ENCODE measurements at places on chromosomes 11 and 22. TPM values are rescaled to one million over a fixed set of nuclear protein-coding genes. Genes with fewer than 3 reads are reported as not detected.

- DNase-seq = no peak
Observed at GRCh38 chr22:36900880-36901279, 12.5 kb upstream of the CSF2RB start.

DNA sequence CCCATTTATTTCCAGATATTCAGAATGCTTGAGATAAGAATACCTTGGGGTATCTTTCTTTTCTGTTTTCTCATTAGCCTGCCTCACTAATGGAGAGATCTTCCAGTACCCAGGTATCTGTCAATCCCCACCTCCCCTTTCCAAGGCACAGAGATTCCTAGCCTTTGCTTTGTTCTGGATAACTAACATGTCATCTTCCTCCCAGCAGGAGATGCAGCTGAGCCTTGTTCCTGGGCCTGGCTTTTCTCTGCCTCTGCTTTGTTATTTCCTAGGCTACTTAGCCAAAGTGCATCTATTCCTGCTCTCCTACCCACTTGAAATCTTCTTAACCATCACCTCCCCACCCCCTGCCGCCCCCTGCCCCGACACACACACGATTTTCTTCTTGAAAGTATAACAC is 297.1 kb downstream of the NELL1 start:
- no peak for DNase-seq

GRCh38 chr11:61026121-61027031 is 54.9 kb downstream of the CD6 start:
- DNase-seq = no peak

- DNase-seq = peak; percentile 60
Observed at GRCh38 chr11:57476757-57477506, 16.6 kb downstream of the RTN4RL2 start.

- DNase-seq = no peak
Observed at GRCh38 chr11:20031155-20032001, 128.9 kb downstream of the DBX1 start.

DNA sequence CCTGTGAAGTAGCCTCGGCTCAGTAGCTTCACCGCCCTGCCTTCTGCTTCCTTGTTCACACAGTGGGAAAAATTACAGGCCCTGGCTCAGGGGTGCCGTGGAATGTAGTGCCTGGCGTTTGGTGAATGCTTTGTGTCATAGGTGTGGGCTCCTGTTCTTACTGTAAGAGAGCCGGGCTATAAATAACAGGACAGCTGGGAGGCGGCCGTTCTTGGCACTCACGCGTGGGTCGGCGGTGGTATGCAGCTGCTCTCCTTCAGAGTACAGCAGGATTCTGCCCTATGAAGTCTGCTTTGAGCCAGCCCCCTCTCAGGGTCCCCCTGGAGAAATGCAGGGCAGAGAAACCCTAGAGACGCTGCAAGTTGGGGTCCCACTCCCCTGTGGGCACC is 84.2 kb downstream of the CTTN start:
- no peak for DNase-seq

GRCh38 chr11:76524919-76525318 is 80.1 kb downstream of the EMSY start:
- no peak for DNase-seq

DNA sequence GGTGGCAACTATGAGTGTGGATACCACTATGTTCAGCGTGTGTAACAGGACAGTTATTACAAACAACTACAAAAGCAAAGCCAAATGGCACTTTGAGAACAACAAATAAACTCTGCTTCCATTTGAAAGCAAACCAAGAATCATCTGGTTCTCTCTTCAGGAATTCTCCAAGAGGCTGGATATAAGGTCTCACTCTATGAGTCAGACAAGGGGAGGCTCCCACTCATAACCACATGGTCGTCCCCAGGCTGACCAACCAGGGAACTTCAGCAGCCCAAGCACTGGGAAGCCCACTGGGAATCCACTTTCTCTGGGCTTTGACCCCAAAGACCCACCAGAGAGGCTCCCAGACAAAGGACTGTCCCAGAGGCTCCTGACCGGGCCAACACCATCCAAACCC is 35.3 kb downstream of the DGCR2 start:
- peak; percentile 11 for DNase-seq

- no peak for DNase-seq
Observed at GRCh38 chr11:38900211-38900610, 2302.2 kb upstream of the RAG2 start.

GRCh38 chr11:57484141-57484710 is 23.9 kb downstream of the RTN4RL2 start:
- DNase-seq = peak; percentile 50

GRCh38 chr11:65113839-65114238 is 2.2 kb downstream of the TM7SF2 start:
- DNase-seq = no peak

GRCh38 chr22:49237703-49238102 is 590.0 kb downstream of the BRD1 start:
- DNase-seq = no peak

- no peak for DNase-seq
Observed at GRCh38 chr11:2482745-2483144, 37.9 kb downstream of the KCNQ1 start.

DNA sequence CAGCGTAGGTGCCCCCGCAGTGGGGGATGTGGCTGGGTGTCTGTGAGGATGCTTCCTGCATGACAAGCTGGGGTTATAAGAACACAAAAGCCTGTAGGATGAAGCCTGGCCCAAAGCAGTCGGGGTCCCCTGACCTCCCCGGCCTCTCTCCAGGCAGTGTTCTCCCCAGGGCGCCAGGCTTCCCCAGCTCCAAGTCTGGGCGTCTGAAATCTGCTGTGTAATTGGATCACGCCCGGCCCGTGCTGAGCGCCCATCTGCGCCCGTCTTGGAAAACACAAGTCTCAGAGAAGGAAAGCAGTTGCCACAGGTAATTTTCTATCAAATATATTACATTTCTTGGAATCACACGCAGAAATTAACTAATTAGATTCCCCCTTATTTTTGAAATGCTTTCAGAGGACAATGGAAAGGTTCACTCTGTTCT is 233.3 kb downstream of the CTTN start:
- DNase-seq = no peak

DNA sequence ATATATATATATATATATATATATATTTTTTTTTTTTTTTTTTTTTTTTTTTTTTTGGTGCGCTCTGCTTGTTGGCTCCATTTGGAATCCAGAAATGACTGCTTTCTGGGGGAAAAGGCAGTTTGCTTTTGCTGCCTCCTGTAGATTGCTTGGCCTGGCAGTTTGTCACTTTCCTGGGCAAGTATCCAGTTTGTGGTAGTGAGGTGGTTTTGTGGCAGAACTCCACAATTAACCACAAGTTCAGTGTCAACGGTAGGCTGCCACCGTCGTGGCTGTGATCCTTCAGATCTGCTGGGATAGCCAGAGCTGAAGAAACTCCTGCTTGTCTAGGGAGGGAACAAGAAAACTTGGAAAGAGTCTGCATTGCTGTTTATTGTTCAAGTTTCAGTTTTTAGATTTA is 5.0 kb upstream of the PDE3B start:
- no peak for DNase-seq

DNA sequence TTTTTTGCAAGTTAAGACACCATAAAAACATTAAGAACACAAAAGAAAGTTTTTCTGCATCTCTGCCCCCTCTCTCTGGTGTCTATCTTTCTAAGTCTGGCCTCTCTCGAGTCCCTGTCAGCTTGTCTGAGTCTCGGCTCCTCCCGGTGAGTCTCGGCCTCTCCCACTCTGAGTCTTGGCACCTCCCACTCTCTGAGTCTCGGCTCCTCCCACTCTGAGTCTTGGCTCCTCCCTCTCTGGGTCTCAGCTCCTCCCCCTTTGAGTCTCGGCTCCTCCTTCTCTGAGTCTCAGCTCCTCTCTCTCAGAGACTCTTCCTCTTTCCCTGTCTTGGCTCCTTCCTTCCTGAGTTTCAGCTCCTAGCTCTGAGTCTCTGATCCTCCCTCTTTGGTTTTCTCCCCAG is 72.5 kb upstream of the AMPD3 start:
- no peak for DNase-seq

DNA sequence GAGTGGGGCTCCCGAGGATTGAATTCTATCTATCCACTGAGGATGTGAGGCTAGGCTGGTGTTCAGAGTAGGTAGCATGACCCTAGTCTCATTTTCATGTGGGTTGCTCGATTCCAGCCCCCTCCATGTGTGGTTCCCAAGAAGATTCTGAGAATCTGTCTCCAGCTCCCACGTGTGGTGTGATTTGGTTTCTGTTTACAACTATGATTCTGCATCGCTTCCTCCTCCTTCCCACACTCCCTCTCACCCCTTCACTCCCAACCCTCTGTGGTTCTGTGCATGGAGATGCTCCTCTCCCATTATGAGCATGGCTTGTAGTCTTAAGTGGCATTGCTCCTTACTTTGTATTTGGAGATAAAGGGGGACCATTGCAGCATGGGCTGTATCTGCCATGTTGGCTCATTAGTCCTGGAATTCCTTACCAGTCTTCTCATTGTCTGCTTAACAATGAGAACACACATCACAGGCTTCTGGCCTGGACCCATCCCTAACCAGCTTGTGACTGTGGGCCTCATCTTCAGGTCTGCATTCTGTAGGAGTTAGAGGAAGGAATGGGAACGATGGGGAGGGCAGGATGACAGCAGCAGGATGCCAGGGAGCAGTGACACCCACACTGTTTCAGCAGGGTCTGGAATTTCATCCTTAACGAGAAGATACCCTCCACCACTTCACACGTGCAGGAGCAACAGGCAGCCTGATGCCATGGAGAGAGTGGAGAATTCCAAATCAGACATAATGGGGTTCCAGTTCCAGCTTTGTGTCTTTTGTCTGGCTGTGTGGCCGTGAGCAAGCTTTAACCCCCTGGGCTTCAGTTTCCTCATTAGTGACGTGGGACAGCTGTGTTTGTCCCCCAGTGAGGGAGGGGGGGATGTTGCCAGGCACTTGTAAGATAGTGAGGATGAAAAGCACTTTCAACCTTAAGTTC is 86.0 kb downstream of the CCDC81 start:
- no peak for DNase-seq

DNA sequence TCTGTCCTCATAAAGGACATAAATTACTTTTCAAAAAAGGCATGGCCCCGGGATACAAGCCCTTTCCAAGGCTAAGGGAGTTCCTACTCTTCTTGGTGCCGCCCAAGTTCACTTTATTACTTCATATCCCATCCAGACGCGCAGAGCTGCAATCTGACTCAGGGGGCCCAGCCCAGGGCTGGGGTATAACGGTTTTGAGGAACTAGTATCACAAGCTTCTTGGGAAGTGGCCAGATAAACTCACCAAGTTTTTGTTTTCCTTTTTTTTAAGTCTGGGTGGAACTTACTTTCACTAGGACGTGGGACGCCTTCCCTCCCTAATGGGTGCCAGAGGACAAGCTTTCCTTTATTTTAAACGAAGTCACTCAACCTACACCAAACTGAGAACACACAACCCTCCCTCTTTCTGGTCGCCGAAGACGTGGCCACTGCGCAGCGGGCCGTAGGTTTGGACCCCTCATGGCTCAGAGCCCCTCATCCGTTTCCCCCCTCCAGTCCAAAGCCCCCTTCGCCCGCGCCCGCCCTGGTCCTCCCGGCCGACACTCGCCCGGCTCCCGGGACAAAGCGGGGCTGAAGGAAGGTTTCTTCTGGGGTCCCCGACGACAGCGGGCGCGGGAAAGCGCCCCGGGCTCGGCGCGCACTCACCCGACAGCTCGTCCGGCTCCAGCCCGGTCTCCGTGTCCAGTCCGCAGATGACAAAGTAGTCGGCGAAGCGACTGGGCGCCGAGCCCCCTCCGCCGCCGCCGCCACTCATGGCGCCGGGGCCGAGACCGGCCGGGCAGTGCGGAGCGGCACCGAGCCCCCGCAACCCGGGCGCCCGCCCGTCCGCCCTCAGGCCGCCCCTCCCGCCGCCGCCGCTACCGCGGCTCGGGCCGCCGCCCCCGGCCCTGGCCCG is 587 bp downstream of the DENND5A start:
- peak; percentile 50 for DNase-seq

GRCh38 chr11:116096272-116096995 is 592.2 kb upstream of the CADM1 start:
- no peak for DNase-seq

GRCh38 chr11:57368106-57368844 is 12.7 kb downstream of the PRG3 start:
- DNase-seq = no peak

DNA sequence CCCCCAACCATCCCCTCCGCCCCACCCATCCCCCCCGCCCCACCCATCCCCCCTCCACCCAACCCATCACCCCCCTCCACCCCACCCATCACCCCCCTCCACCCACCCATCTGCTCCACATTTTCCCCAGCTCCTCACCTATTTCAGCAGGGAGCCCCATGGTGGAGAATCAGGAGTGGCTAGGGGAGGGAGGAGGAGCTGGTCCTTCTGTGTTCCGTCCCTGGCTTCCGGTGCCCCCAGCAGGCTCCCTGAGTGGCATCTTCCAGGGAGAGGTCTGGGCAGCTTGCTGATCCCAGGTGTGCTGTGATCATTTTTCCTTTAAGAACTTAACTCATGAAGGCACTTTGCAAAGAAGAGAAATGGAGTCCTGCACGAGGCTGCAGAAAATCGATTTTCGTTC is 365.8 kb downstream of the TBC1D22A start:
- no peak for DNase-seq

GRCh38 chr11:78662811-78663210 is 88.1 kb upstream of the NARS2 start:
- DNase-seq = no peak

DNA sequence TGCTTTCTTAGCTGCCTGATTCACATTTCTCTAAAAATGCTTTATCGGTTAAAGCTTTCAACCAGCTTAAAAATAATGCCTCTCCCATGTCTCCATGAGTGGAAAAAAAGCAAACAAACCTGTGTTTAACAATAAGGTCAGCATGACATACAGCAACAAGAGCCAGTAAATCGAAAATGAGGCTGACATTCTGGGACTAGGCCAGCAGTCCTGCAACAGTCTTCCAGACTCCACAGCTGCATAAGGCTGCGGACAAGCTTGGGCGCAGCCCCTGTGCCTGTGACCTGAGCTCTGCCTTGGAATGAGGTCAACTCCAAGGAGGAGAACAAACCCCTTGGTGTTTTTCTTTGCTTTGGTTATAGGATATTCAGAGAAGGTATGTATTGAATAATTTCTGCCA is 95.5 kb downstream of the PGR start:
- DNase-seq = no peak

GRCh38 chr11:61950035-61950547 is at the start of gene BEST1:
TSS of gene BEST1 (plus strand) at chr11:61950351. CDS start at chr11:61951807, 1,456 bp downstream.
- DNase-seq = no peak

GRCh38 chr22:23911318-23911980 is 17.3 kb downstream of the MIF start:
- DNase-seq = no peak

Gene BIRC3
- total RNA-seq = 77.5 TPM

Gene BACE1-AS
- total RNA-seq = 7.2 TPM

Gene THRSP
- 4.1 TPM for total RNA-seq

Gene GLB1L3
- total RNA-seq = not detected

Gene C11orf52
- 11.2 TPM for total RNA-seq

Gene HBG1
- total RNA-seq = not detected

Gene CCDC83
- total RNA-seq = not detected
